ENCODE measurements at places on chromosomes 1 and 21. TPM values are rescaled to one million over a fixed set of nuclear protein-coding genes. Genes with fewer than 3 reads are reported as not detected.

GRCh38 chr1:229454056-229454455, 20.2 kb upstream of the ACTA1 start:
- DNase-seq = no peak

DCDC2B gene
- not detected for polyA plus RNA-seq

ASB17 gene
- not detected for polyA plus RNA-seq

SYNC gene
- polyA plus RNA-seq = 41.3 TPM

OR2L3 gene
- polyA plus RNA-seq = not detected

GRCh38 chr21:19844334-19844733, 1153.9 kb upstream of the NCAM2 start:
- no peak for DNase-seq

DNA sequence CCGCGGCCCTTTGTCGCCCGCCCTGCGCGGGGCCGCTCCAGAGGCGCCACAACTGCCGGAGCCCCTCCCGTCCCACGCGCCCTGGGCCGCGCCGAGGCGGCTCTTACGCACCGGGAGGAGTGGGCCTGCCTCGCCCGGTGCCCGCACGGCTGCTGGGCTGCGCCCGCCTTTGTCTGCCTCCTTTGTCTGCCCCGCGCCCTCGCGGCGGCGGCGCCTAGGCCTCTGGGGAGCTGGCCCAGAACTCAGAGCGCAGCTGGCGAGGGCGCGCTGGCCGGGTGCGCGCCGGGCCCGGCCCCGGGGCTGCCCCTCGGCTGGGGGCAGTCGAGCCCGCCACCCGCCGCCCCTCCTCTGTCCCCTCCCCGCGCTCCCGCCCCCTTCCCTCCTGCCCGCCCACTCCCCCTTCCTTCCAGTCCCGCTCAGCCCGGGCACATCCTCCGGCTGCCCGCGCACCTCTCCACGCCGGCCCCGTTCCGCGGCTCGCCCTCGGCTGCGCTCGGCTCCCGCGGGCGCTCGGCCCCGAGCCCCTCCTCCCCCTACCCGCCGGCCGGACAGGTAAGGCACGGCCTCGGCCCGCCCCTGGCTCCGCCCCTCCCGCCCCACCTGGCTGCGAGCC, at the start of gene DRAXIN:
TSS of gene DRAXIN (plus strand) at position 409 of the 613 bp plus-strand sequence. CDS start 14,549 bp downstream, outside the sequence.
- no peak for DNase-seq

GRCh38 chr1:158095737-158096335, 84.9 kb upstream of the CD1D start:
- DNase-seq = peak; percentile 17

APOBEC4 gene
- not detected for polyA plus RNA-seq

ITLN2 gene
- not detected for polyA plus RNA-seq

- peak; percentile 97 for DNase-seq
These were observed 18.9 kb downstream of the HTR1D start for GRCh38 chr1:23198373-23198772.

IL19 gene
- polyA plus RNA-seq = not detected

STIL gene
- polyA plus RNA-seq = 6.8 TPM

DNA sequence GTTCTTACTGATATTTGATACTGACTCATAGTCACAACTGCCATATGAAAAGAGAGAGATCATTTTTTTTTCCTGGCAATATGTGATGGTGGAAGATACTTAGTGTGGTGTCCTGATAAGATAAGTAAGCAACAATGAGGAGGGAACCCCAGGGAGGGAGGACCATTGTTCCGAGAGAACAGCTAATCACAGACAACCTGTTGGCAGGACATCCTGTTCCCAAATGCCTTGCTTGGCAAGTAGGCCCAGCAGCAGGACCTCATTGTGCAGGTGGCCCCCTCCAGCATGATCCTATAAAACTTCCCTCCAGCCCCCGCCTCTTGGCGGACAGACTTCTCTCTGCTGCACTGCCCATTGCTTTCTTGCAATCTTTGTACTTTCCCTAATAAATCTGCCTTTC, 329.4 kb upstream of the CHRM3 start:
- DNase-seq = no peak

AGRN gene
- polyA plus RNA-seq = 124 TPM

GRCh38 chr1:232589812-232590743, 39.9 kb downstream of the SIPA1L2 start:
- DNase-seq = no peak

- no peak for DNase-seq
These were observed 9.7 kb downstream of the BACH1 start for GRCh38 chr21:29308456-29308783.

GRCh38 chr1:41320895-41321676, 40.1 kb upstream of the FOXO6 start:
- DNase-seq = no peak

DNA sequence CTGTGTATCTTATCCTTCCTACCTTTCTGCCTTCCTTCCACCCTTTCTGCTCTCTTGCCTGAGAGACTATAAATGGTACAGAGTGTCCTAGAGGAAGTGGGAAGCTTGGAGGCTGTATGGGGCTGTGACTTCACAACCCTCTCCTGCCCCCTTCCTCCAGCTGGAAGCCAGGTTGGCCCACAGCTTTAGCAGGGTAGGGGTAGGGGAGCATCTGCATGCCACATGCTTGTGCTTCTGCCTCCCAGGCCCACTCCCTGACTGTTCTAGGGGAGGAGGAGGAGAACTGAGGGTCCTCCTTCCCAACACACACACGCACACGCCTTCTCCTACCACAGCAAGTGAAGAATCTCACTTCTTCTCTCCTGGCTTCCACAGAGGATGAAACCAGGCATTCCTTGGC, 3.9 kb upstream of the SLC27A3 start:
- DNase-seq = no peak

- no peak for DNase-seq
These were observed 13.8 kb upstream of the RIPPLY3 start for GRCh38 chr21:36992671-36993070.

DNA sequence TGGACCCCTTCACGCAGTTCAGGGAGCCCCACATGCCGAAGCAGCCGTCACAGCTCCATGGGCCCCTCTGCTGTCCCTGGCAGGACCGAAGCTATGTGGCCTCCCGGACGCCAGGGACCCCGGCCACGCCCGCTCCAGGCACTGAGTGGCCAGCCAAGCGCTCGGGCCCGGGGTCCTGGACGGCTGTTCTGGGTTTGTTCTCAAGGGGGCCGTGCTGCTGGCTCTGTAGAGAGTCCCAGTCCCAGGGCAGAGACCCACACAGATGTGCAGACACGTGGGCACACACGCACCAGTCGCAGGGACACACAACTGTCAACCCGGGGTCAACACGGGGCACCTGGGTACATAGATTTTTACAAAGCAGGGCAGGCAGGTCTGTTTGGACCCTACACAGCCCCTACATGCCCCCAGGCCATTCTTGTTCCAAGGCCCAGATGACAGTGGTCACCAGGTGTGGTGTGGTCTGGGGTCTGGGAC, 6.7 kb downstream of the B3GALT6 start:
- DNase-seq = no peak
